ENCODE measurements at places on chromosomes 16 and 17. TPM values are rescaled to one million over a fixed set of nuclear protein-coding genes. Genes with fewer than 3 reads are reported as not detected.

Gene SERPINF2
- 2.4 TPM for total RNA-seq

DNA sequence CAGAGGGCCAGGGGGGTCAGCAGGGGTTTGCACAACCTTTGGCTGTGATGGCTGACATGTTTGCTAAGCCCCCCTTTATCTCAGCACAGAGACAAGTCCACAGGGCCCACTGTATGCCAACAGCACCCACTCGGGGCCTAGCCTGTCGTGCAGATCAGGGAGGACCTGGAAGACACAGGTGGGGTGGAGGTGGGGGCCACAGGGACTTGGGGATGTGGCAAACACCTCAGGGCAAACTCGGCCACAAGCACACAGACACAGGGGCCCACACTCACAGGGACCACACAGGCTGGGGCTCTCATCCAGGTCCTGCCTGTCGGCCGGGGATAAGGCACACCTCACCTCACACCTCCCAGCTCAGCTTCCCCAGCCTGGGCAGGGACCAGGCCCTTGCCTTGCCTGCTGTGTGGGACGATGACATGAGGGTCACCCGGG lies 87.9 kb downstream of the C16orf78 start:
- no peak overlapping the region for H3K27ac ChIP-seq
- no peak overlapping the region for H3K4me3 ChIP-seq
- no peaks in the 10 kb centered on the region for H3K27me3 ChIP-seq

GRCh38 chr17:78376161-78376560 lies 2.3 kb upstream of the PGS1 start:
- H3K4me3 ChIP-seq, result no peak overlapping the region
- H3K36me3 ChIP-seq, result no peaks in the 10 kb centered on the region
- no peaks in the 10 kb centered on the region for H3K27me3 ChIP-seq
- peak overlapping the region; percentile 65 for H3K27ac ChIP-seq

DNA sequence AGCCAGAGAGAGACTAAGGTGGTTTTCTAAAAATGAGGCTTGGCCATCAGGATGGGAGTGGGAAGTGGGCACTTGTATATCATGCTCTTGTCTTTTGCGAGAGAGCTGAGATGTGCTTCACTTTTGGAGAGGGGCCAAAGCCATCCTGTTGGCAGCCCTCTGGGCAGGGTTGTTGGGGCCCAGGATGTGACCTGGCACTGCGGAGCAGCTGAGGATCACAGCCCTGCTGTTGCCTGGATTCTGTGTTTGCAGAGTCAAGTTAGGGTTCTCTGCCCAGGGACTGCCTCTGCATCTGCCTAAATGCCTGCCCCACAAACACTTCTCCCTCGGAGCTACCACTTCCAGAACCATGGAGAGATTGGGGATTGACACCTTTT lies 71.2 kb downstream of the PLD6 start:
- peaks cover 19% of the 10 kb centered on the region for H3K4me1 ChIP-seq
- H3K27ac ChIP-seq, result no peak overlapping the region
- no peak for DNase-seq
- peaks cover 94% of the 10 kb centered on the region for H3K36me3 ChIP-seq
- H3K27me3 ChIP-seq, result no peaks in the 10 kb centered on the region

DNA sequence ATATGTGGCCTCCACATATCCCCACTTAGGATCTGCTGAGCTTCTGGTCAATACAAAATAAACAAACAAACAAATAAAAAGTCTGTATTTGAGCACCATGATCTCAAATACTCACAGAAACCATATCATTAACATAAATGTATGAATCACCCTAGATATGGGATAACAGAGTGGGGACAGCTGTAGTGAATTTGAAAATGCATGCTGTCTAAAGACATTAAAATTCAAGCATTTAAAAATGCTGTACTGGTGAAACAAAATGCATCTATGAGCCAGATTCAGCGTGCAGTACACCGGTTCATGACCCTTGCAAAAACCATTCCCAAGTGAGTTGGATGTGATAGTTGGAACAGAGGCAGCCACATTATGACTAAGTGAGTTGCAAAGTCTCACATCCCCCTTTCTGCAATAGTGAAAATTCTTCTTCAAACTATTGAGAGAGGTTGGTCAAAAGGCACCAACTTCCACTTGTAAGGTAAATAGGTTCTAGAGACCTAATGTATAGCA lies 12.3 kb downstream of the GRIN2A start:
- H3K4me3 ChIP-seq, result no peak overlapping the region
- no peak overlapping the region for H3K27ac ChIP-seq
- H3K4me1 ChIP-seq, result peaks cover 22% of the 10 kb centered on the region

Gene FAM20A
- 3.3 TPM for total RNA-seq
